ENCODE measurements at places on chromosomes 5 and 9.

DNA sequence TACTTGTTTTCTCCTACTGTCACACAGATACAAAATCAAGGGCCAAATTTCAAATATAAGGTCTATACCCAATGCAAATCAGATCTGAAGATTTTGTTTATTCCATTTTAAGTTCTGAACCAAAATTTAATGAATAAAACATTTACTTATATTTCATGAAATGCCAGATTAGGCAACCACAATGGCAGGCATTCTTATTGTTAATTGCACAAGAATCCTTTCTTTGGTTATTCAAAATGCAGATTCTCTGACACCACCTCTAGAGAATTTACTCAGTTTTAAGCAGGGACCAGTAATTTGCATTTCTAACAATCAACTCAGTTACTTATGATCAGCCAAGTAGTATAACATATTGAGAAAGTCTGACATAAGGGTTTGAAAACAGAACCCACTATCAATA lies 972.4 kb upstream of the ACO1 start:
- no peak for DNase-seq

DNA sequence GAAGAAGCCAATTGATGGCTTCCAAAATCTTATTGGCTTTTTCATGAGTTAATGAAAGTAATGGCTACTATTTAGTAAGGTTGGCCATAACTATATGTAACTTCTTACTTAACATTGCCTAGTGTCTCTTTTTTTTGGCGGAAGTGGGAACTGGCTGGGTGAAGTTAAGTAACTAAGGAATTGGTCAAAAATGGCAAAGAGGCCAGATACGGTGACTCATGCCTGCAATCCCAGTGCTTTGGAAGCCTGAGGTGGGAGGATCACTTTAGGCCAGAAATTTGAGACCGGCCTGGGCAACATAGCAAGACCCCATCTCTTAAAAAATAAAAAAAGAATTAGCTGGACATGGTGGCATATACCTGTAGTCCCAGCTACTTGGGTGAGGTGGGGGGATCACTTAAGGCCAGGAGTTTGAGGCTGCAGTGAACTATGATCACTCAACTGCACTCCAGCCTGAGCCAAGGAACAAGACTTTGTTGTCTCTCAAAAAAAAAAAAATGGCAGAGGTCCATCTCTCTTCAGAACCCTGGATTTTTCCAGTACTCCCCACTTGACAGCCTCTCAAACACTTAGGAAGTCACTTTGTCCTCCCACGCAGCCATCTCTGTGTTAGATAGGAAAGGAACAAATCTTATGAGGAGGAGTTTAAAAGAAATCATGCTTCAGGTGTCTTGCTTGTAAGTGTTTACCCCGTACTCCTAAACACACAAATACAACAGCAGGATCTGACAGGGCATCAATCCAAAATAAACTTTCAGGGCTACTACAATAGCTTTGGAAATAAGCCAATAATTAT lies 75.7 kb downstream of the TEK start:
- no peak for DNase-seq

GRCh38 chr5:154734370-154735248 lies 20.6 kb upstream of the LARP1 start:
- no peak for DNase-seq

- DNase-seq, result no peak
These were observed 26.0 kb downstream of the JMY start for GRCh38 chr5:79261897-79262296.

All from NCI-H1092 (cell line).